ENCODE measurements at places on chromosomes 11 and 22. TPM values are rescaled to one million over a fixed set of nuclear protein-coding genes. Genes with fewer than 3 reads are reported as not detected.

- no peak for DNase-seq
Measured at GRCh38 chr11:2099516-2100349, 39.5 kb downstream of the IGF2 start.

- DNase-seq, result no peak
Measured at GRCh38 chr11:44637487-44637886, 72.0 kb downstream of the CD82 start.

GRCh38 chr11:12478743-12479142 lies 101.4 kb downstream of the PARVA start:
- no peak for DNase-seq

DNA sequence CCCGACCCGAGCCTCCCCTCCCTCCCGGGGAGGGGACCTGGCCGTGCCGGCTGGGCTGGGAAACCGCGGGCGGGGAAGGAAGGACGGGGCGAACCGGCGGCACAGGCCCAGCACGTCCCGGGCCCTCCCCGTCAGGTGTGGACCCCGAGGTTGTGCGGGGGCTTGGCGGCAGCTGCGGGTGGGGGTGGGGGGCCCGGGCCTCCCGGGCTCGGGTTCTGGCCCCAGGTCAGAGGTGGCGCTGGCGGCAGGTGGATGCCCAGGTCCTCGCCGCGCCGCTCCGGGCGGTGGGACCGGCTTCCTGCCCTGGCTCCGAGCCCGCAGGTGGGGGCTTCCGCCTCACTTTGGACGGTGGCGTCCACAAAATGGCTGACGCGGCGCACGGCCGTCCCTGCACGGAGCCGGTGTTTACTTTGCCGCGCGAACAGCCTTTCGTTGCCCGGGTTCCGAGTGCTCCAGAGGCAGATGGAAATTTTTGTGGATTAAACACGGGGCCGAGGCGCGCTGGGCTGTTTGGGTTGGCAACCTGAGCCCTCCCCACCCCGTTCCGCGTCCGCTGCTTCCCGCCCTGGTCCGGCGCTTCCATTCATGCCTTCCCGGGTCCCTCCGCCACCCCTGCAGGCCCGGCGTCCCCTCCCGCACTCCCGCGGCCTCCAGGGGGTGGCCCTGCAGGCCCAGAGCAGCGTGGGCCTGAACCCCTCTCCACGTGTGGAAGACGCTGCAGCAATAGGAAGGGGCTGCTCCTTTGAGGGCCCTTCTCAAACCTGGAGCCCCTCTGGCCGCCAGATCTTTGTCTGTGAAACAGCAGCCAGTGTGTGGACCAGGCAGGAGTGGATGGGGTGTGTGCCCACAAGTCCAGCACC lies 92.0 kb upstream of the KCNQ1OT1 start:
- no peak for DNase-seq

DNA sequence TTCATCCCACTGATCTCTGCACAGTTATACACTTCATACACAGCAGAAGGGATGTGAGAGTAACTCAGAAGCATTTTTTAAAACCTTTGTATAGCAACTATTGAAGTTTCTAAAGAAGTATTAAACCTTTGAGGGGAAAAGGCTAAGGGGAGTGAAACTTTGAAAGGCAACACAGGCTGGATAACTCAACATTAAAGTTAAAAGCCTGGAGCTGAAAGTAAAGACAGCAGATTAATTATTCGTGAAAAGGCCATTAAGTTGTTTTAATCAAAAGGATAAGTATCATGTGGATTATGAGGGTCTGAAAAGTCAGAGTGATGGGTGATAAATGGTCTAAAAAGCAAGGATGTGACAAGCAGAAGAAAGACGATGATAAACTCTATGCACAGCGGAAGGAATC lies 17.5 kb downstream of the WT1 start:
- no peak for DNase-seq

DNA sequence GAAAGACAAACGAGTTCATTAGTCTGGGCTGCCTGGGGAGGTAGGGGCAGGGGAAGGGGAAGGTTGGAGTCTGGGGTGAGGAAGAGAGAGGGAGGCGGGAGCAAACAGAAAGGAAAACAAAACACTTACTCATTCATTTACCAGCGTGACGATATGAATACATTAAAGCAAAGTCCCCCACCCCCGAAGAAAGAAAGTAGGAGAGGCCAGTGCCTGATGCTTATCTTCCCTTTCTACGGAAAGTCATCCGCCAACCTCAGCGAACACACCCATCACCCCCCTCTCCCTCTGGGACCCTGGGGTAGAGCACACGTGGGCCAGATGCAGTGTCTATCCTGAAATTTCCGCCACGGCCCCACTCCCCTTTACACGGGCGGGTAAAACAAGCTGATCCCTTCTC lies 13.7 kb downstream of the ABCC8 start:
- no peak for DNase-seq

- DNase-seq, result no peak
Measured at GRCh38 chr11:35632301-35632700, 14.0 kb downstream of the FJX1 start.

GRCh38 chr22:46829941-46830715 lies 67.7 kb downstream of the TBC1D22A start:
- no peak for DNase-seq

DNA sequence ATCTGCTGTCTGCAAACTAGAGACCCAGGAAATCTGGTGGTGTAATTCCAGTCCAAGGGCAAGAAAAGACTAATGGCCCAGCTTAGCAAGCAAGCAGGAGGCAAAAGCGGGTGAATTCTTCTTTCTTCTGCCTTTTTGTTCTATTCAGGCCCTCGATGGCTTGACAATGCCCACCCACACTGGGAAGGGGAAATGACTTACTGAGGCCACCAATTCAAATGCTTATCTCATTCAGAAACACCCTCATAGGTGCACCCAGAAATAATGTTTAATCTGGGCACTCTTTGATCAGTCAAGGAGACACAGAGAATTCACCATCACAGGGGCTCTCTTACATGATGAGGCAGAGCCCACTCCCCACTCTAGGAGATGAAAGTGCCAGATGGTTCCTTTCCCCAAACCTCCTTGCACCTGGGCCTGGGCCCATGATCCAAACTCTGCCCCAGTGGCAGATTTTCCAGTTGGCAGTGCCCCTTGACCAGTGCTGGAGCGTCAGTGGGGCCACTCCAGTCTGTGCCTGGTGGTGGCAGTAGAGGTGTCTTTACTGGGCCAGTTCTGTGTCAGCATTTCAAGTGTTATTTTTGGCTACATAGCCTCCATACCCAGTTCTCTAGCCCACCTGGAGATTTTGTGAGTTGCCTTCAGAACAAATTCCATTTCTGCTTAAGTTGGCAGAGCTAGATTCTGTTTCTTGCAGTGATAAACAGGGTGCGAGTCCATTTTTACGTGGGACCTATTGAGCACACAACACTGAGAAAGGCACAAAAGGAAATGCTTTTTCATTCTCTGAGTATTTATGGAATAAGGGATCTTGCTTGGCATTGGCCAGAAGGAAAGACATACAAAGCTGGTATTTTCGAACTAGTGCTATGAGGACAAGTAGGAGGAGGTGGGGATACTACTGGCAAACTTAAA lies 7.5 kb downstream of the ELMOD1 start:
- no peak for DNase-seq

- no peak for DNase-seq
Measured at GRCh38 chr11:134367781-134368180, 36.0 kb downstream of the GLB1L2 start.

DNA sequence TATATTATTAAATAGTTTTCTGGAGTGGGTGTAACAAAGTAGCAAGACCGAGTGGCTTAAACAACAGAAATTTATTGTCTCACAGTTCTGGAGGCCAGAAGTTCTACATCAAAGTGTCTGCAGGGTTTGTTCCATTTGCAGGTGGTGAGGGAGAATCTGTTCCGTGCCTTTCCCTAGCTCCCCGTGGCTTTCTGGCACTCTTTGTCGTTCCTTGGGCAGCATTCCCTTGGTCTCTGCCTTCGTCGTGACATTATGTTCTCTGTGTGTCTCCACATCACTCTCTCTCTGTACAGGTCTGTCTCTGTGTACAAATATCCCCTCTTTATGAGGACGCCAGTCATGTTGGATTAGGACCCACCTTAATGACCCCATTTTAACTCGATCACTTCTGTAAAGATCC lies 38.2 kb downstream of the LDLRAD3 start:
- DNase-seq, result no peak

GRCh38 chr11:40435344-40435743 lies 1024.1 kb downstream of the LRRC4C start:
- no peak for DNase-seq

DNA sequence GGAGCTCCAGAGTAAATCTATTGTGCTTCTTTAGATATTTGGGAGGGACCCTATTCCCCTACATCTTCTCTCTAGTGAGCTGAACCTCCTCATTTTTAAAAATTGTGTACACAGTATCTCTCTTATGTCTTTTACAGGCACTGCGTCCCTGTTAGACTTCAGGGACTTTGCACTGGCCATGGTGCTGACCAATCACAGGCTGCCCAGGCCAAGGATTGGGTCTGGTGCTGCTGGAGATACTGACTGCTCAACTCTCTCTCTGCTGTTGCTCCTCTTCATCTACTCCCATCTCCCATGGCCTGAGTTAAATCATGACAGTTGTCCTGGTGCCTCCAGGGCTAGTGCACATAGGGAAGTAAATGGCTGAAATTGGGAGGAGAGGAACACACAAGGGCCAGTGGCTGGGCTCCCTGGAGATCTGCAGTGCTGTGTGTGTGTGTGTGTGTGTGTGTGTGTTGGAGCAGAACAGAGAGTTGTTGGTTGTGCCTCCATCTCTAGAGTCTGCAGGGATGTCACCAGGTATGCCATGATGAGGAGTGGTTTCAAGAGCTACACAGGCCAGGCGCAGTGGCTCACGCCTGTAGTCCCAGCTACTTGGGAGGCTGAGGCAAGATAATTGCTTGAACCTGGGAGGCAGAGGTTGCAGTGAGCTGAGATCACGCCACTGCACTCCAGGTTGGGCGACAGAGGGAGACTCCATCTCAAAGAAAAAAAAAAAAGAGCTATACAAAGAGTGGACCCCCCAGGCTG lies 155.3 kb downstream of the ST3GAL4 start:
- DNase-seq, result no peak

DNA sequence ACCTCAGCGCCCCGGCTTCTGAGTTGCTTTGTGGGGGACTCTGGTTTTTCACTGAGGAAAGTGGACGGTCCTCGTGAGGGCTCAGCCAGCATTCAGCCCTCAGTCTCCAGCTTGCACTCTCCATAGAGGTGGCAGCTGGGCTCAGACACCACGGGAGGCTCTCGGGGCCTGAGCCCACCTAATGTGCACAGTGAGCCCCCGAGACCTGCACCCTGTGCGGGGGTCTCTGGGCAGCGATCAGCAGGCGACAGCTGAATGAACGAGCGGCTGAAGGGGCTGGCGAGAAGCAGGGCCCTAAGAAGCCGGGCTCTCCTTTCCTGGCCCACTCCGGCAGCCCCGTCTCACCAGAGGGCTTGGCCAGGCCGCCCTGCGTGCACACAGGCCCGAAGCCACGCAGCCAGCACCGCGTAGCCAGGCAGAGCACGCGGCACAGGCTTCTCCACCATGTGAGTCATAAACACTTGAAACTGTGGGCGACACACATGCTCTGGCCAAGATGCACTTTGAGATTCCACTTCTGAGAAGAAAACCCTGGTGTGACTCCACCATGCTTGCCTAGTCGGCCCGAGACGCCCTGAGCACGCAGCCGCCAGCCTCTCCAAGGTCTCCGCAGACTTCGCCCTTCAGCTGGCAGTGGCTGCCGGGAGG lies 28.0 kb downstream of the TOLLIP start:
- DNase-seq, result no peak

- DNase-seq, result no peak
Measured at GRCh38 chr11:96758957-96759356, 369.1 kb downstream of the JRKL start.

GRCh38 chr11:132231656-132232347 lies 861.4 kb downstream of the NTM start:
- no peak for DNase-seq

DNA sequence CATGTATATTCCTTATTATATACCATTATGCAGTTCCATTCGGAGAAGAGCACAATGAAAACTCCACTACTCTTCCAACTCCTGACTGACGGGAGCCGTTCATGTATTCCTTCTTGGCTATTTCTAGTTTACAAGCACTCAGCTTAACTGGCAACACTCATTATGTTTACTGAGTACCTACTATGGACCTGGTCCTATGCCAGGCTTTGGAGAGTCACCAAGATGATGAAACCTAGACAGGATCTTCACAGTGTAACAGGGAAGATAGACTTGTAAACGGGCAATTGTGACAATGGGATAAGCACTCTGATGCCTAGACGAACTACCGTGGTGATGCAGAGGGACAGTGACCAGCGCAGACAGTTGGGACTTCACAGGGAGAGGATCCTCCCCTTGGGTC lies 22.3 kb upstream of the ST3GAL4 start:
- DNase-seq, result no peak

DNA sequence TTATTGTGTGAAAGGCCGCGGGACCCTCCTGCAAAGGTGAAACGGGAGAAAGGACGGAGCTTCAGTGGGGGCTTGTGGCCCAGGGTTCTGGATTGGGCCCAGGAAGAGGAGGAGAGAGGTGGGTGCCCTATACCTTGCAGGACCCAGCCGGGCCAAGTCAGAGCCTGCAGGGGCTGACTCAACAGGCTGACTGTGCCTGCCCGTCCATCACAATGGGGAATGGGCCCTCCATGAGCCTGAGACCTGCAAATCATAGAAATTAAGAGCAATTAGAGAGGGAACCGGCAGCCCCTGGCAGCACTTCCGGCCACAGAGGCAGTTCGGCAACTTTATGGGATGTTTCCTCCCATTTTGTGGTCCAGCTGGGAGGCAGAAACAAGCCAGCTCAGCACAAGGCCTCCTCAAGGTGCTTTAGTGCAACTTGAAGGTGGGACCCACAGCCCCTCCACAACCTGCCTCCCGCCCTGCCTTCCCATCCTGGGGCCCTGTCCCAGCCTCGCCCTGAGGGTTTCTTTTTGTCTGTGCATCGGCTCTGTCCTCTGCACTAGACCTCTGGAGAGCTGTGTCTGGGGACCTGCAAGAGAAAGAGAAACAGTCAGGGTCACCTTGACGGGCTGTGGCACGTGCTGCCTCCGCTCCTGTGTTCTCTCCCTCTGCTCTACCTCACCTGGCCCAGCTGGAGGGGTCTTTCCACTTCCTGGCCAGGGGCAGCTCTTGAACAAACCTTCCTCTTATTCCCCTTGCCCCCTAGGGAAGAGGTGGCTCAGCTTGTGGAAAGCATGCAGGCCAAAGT lies 19.1 kb upstream of the NECTIN1 start:
- DNase-seq, result no peak

The SLC17A6 gene
- total RNA-seq, result not detected

The GGTLC2 gene
- total RNA-seq, result not detected

The SYT13 gene
- not detected for total RNA-seq

The CYTH4 gene
- total RNA-seq, result 45.9 TPM

The C22orf42 gene
- not detected for total RNA-seq

The PDE2A gene
- total RNA-seq, result 0.62 TPM

The MPPED2 gene
- total RNA-seq, result not detected

The OR10G8 gene
- not detected for total RNA-seq

The PGGHG gene
- 62.8 TPM for total RNA-seq

The ELP4 gene
- total RNA-seq, result 19.1 TPM

The DNAJB13 gene
- total RNA-seq, result 0.52 TPM

The WNT7B gene
- total RNA-seq, result not detected
